A549 treated with DMSO at 1 μM for 4 hours (cell line): ENCODE measurements at places on chromosomes 4 and X. TPM values are rescaled to one million over a fixed set of nuclear protein-coding genes. Genes with fewer than 3 reads are reported as not detected.

Gene LIN54
- 6.3 to 8.3 TPM (median 7.5 TPM) in 5 replicates for total RNA-seq

Gene RTL5
- 2.3 to 2.8 TPM (median 2.5 TPM) in 5 replicates for total RNA-seq

Gene POLN
- 0.40 to 0.72 TPM (median 0.66 TPM) in 5 replicates for total RNA-seq

Gene AMBN
- total RNA-seq = not detected in 5 replicates

Gene CNKSR2
- 2.4 to 3.7 TPM (median 3.1 TPM) in 5 replicates for total RNA-seq

Gene HPGDS
- total RNA-seq = not detected in 5 replicates

Gene CFI
- 0.52 to 0.73 TPM (median 0.67 TPM) in 5 replicates for total RNA-seq

Gene ADH1B
- total RNA-seq = not detected in 5 replicates

Gene PDZD4
- total RNA-seq = 3.2 to 4.1 TPM (median 3.4 TPM) in 5 replicates
